ENCODE measurements at places on chromosomes 7 and 10.

- no peak overlapping the region for H3K27ac ChIP-seq
- no peak for DNase-seq
- H3K27me3 ChIP-seq: no peaks in the 10 kb centered on the region
- H3K36me3 ChIP-seq: no peaks in the 10 kb centered on the region
Measured at GRCh38 chr7:152572101-152572500, 103.8 kb downstream of the XRCC2 start.

DNA sequence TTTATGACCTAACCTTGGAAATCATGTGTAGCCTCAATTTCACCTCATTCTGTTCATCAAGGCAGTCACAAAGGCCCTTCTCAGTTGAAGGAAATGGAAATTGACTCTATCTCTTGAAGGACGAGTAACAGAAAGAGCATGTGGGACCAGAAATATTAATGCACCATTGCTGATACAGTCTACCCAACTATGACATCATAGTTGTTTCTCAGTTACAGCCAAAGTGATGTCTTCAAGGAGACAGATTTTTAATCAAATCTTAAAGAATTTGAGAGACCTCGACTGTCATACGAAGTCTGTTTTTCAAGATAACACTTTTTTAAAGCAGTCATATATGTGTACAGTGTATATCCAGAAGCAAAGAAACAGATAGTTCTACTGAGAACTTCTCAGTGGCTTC, 335.7 kb upstream of the PHF14 start:
- no peak overlapping the region for H3K4me3 ChIP-seq
- no peak for DNase-seq
- no peak overlapping the region for H3K27ac ChIP-seq
- H3K4me1 ChIP-seq: no peaks in the 10 kb centered on the region
- H3K36me3 ChIP-seq: no peaks in the 10 kb centered on the region
- no peaks in the 10 kb centered on the region for H3K27me3 ChIP-seq

DNA sequence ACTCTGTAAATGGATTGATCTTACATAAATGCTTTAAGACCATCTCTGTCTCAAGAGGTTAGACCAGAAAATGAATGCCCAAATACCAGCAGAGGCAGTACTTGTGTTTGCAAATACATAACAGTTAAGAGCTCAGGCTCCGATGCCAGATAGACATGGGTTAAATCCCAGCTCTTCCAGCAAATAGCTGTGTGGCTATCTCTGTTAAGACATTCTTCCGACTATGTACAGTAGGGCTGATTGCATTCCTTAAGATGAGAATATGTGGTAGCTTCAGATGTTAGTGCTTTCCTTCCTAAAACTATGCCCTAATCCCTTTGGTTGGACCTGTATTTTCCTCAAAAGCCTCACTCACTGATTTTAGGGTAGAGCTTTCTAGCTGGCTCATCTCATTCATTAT, 2.2 kb downstream of the IDE start:
- H3K4me1 ChIP-seq: peaks cover 32% of the 10 kb centered on the region
- peaks cover 2% of the 10 kb centered on the region for H3K36me3 ChIP-seq
- H3K27me3 ChIP-seq: no peaks in the 10 kb centered on the region

GRCh38 chr7:107180378-107180777, 11.6 kb downstream of the HBP1 start:
- H3K27me3 ChIP-seq: no peaks in the 10 kb centered on the region
- peaks cover under 1% of the 10 kb centered on the region for H3K4me1 ChIP-seq
- no peak for DNase-seq

DNA sequence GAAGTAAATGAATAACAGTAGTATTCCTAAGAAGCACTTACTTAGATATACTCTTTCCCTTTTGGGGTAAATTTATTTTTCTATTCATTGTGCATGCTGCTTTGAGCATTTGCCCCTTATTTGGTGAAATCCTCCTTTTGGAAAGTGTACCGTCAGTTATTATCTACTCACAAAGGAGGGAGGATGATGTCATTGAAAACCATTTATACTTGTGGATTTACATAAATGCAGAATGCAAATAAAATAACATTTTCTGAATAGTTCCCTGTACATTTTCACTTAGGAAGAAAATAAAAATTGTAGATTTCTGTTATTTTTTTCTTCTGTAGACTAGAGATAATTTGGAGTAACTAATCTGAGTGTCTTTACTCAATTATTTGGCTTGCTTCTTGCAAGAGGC, 29.5 kb upstream of the SEM1 start:
- H3K36me3 ChIP-seq: no peaks in the 10 kb centered on the region
- H3K4me1 ChIP-seq: no peaks in the 10 kb centered on the region
- H3K4me3 ChIP-seq: no peak overlapping the region
- no peaks in the 10 kb centered on the region for H3K27me3 ChIP-seq
- H3K27ac ChIP-seq: no peak overlapping the region
- DNase-seq: no peak

Measured in B cell (primary cell).